ENCODE measurements at places on chromosomes 6 and 20.

DNA sequence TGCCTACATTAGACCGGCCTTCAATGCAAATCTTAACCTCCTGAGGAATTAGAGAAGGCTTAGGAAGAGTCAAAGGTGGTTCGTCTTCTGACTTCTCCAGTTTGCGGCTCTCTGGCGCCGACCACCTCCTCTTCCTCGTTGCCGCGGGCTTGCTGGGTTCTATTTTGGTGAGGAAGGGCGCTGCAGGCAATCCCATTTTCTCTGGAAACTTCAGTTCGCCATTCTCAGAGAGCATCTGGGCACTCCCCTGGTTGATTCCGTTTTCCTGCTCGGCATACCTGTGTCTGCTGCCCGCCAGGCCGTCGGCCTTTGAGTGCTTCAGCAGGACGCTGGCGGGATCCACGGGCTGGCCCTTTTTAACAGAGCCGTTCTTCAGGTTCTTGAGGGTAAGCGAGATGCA, 67.9 kb downstream of the GMPR start:
- no peak for DNase-seq

DNA sequence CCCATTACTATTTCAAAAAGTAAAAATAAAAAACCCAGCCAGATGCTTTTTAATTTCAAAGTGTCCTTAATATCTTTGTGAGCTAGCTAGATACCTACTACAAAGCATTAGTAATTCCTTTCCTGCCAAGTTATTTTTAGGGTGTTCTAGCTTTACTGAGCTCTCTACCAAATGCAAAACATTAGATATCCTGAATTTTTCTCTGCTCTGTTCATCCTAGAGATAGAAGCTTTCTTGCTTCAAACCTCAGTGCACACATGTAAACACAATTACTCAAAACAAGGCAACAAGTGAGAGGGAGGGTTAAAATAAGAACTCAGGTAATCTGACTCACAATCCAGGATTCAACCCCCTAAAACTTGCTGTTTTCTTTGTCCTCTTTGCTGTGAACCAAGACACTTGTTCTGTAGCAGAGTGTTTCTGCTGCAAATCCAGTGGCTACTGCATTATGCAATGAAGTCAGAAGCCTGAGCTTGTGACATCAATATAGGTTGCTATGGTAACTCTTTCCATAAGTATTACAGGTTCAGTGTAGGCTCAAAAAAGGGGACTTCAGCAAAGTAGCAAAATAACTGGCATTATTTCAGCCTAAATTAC, 72.6 kb upstream of the STXBP5 start:
- no peak for DNase-seq

- peak; percentile 56 for DNase-seq
Observed at GRCh38 chr6:82006027-82006738, 241.4 kb downstream of the IBTK start.

GRCh38 chr6:170030284-170030815, 260.5 kb downstream of the DLL1 start:
- DNase-seq = no peak

DNA sequence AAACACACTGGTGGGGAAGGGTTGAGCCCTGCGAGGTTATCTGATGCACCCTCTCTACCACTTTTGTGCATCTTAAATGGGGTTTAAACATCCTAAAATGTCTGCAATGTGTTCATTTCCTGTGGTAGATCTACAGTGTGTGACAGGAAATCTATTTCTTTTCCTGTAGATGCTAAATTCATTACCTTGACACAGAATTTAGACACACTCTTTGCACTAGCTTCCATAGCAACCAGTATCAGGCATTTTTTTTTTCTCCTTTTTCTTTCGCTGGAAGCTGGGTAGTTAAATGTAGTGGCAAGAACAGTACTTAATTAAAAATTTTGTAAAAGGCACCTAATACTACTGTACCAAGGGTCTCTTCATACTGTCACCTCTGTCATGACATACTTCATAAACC, 141.1 kb downstream of the RFPL4B start:
- DNase-seq = no peak

GRCh38 chr20:63316502-63316921, 23.5 kb downstream of the COL20A1 start:
- DNase-seq = no peak

DNA sequence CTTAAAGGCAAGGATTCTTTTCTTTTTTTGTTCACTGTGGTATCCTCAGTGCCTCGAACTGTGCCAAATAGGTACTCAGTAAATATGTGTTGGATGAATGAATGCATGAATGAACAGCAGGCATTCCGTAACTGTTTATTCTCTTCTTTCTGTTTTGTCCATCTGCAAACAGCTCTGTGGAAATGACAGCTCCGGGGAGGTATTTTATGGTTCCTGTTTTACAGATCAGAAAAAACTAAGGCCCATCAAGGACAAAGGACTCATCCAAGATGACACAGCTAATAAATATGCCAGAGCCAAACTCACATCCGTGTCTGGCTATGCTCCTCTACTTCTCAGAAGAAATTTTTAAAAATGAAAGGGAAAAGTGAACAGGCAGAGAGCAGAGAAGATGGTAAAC, 21.0 kb downstream of the JPH2 start:
- peak; percentile 62 for DNase-seq

DNA sequence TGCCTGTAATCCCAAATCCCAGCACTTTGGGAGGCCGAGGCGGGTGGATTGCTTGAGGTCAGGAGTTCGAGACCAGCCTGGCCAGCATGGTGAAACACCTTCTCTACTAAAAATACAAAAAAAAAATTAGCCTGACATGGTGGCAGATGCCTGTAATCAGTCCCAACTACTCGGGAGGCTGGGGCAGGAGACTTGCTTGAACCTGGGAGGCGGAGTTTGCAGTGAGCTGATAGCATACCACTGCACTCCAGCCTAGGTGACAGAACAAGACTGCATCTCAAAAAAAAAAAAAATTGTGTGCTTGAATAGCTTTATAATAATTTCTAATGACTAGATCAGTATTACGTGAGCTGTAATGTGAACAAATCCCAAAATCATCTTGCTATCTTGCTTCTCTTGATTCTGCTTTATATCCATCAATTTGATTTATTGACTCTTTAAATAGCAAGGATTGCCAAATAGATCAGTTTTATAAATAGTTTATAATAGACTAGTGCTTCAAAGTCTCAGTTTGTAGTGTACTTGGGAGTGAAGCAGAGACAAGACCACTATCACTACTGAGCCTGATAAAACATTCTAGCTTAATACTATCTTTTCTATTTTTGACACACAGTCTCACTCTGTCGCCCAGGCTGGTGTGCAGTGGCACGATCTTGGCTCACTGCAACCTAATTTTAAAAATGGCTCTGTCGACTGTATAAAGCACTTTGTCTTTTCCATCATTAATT, 7.1 kb downstream of the AMD1 start:
- no peak for DNase-seq

- DNase-seq = no peak
Observed at GRCh38 chr6:107732461-107732860, 91.7 kb downstream of the SCML4 start.

DNA sequence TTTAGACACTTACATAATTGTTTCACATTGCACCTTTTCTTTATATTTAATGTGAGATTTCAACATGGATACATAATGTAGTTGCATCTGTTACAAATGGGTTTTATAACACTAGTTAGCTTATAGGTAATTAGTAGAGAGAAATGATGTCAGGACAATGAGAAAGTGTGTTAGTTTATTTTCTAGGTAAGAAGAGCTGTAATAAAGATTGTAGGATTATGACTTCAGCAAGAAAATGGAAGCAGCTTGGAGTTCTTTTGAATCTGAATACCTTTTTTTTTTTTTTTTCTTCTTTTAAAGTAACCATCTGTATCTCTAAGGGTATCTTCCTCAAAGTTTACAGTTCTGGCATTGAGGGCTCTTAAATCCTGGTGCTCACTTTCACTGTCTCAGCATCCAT, 35.3 kb downstream of the CD2AP start:
- DNase-seq = no peak

- DNase-seq = no peak
Observed at GRCh38 chr6:103326760-103327757, 1532.7 kb downstream of the HACE1 start.

- DNase-seq = peak; percentile 53
Observed at GRCh38 chr6:156658966-156659821, 118.0 kb upstream of the ARID1B start.

- DNase-seq = no peak
Observed at GRCh38 chr6:108742041-108742440, 106.2 kb upstream of the ARMC2 start.

DNA sequence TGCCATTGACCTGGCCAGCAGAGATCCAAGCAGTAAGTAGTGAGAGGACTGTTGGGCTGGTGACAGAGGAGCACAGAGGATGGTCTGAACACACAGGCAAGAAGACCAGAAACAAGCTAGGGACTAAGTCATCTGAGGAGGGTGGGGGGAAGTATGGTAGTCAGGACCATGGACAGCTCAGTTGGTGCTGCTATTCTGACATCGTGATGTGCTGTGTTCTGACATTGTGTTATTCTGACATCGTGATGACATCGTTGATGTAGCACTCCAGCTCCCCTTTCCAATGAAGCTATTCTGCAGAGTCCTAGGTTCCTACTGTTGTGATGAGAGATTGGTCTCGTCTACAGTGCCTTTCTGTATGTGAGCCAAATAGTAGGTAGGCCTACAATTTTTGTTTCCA, 28.7 kb downstream of the CFAP206 start:
- DNase-seq = peak; percentile 43

GRCh38 chr6:139062932-139063646, 34.5 kb downstream of the ABRACL start:
- no peak for DNase-seq

- DNase-seq = no peak
Observed at GRCh38 chr6:1801401-1801800, 191.7 kb downstream of the FOXC1 start.

GRCh38 chr6:149925974-149926777, 3.3 kb upstream of the RAET1G start:
- peak; percentile 92 for DNase-seq

DNA sequence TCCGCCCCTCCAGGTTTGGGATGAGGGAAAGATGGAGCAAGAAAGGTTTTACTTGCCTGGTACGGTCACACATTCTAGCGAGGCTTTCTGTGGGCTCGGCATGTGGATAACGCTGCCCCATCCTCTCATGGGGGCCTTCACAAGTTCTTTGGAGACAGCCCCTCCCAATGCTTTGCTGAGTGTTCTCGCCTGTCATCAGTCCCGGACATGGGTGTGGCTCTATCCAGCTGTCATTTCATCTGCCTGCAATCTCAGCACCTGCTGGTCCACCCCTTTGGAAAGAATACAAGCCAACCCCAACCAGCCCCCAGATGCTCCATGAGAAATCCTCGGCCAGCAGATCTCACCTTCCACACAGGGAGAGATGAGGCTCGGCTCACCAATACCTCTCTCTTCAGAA, 30.3 kb upstream of the MDGA1 start:
- no peak for DNase-seq

DNA sequence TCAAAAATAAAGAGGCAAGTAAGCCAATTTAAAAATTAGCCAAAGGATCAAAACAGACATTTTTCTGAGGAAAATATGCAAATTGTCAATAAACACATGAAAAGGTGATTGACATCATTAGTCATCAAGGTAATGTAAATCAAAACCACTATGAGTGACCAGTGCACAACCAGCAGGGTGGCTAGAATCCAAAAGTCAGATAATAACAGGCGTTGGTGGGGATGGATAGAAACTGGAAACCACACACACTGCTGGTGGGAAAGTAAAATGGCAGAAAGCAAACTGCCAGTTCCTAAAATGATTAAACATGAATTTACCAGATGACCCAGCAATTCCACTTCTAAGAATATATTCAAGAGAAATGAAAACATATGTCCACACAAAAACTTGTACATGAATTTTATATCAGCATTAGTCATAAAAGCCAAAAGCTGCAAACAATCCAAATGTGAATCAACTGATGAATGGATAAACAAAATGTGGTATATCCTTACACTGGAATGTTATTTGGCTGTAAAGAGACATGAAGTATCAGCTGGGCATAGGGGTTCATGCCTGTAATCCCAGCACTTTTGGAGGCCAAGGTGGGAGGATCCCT, 74.8 kb upstream of the MBOAT1 start:
- DNase-seq = peak; percentile 18

DNA sequence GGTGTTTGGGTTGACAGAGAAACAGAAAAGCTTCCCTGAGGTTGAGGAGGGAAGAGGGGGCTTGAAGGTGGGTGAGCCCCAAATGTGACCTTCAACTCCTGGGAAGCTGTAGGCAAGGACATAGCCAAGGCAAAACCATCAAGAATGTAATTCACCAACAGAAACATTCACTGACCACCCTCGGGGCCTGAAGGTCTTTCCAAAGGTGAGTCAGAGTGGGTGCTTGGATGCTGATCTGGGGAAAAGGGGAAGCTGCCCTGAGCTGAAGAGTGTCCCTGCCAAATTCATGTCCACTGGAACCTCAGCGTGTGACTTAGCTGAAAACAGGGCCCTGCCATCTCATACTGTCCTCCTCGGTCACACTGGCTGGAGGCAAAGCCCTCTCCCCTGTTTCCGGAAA, 234.2 kb upstream of the SULF2 start:
- DNase-seq = peak; percentile 17

DNA sequence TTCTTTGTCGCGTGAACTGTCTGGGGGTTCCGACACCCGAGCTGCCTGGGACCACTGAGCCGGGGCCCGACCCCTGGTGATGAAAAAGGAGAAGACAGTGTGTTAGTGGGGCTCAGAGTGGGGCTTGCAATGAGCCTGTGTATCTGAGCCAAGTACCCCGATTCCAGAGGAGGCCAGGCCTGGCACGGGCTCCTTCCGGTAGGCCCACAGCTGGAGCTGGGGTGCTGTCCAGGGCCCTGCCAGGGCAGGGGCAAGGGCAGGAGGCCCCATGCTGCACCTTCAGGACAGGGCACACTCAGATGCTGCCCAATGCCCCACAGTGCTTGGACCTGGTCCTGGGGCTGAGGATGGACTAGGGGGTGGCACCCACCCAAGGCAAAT, 89.4 kb downstream of the TAF4 start:
- DNase-seq = no peak

- no peak for DNase-seq
Observed at GRCh38 chr6:20402092-20402341, 338 bp downstream of the E2F3 start.

GRCh38 chr6:107491760-107492660, 2.1 kb downstream of the SOBP start:
- peak; percentile 58 for DNase-seq

DNA sequence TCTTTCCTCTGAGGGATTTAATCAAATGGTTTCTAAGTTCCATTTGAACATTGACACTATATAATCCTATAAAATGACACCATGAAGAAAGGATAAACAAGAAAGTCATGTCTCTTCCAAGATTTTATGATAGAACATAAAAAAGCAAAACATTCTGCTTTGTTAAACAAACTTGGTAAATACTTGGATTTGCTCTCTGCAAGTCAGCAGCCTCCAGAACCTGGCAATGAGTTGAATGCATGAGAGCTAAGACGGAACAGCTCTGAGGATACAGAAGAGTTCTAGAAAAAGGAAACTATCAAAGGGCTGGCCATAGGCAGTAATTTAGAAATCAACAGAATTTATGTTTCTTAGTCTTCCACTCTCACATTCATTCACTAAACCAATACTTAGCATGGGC, 656.0 kb upstream of the ID4 start:
- no peak for DNase-seq

- DNase-seq = peak; percentile 14
Observed at GRCh38 chr6:42889815-42890214, 10.4 kb downstream of the RPL7L1 start.

Data from Daoy (cell line).